ENCODE measurements at places on chromosomes 16 and 17. TPM values are rescaled to one million over a fixed set of nuclear protein-coding genes. Genes with fewer than 3 reads are reported as not detected.

DNA sequence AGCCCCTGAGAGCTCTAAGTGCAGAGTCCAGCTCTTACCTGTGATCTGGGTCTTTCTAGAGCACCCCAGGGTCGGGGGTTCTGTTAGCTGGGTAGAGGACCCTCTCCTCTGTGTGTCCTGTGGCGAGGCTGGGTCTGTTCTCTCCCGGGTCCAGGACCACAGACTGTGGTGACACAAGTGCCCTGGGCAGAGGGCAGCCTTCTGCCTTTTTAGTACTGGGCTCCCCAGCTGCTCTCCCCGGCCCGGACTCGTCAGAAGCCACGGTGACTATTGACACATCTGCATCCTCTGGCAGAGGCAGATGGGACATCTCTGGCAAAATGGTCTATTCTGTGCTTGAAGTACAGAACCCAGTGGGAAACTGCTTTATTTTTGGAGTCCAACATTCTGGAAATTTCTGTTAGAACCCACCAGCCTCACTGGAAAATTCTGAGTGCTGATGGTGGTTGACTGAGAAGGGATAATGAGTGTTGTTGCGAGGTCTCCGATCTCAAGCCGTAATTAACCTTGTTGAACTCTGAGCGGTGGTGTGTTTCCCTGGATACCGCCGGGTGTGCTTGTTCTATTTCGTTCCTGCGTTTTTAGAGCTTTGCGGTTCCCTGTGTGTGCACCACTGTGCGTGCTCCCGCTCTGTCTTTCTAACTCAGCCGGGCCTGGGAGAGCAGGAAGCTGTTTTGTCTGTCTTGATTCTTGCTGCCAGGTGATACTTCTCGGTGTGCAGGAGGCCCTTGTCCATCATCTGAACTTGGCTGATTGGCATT lies 26.0 kb upstream of the NUDT16L1 start:
- no peak for DNase-seq

GRCh38 chr16:16062023-16062937 lies 112.9 kb downstream of the ABCC1 start:
- no peak for DNase-seq

Gene PRRT2
- 7.7 TPM for total RNA-seq

DNA sequence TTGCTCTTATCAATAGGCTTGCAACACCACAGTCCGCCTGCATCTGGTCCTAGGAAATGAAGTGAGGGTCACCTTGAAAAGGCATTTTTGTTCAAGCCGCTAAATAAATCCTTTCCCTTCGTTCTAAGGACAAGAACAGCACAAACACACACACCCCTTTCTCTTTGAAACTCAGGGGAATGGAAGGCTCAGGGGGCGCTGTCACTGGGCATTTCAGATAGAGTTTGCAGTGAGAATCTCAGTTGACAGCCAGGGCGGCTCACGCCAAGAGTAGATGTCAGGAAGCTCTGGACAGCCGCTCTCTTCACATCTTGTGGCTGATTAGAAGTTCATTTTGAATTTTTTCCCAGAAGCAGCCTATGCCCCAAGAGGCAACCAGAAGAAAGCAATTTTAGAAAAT lies 39.8 kb downstream of the ABAT start:
- no peak for DNase-seq

Gene TMIGD1
- total RNA-seq: not detected

DNA sequence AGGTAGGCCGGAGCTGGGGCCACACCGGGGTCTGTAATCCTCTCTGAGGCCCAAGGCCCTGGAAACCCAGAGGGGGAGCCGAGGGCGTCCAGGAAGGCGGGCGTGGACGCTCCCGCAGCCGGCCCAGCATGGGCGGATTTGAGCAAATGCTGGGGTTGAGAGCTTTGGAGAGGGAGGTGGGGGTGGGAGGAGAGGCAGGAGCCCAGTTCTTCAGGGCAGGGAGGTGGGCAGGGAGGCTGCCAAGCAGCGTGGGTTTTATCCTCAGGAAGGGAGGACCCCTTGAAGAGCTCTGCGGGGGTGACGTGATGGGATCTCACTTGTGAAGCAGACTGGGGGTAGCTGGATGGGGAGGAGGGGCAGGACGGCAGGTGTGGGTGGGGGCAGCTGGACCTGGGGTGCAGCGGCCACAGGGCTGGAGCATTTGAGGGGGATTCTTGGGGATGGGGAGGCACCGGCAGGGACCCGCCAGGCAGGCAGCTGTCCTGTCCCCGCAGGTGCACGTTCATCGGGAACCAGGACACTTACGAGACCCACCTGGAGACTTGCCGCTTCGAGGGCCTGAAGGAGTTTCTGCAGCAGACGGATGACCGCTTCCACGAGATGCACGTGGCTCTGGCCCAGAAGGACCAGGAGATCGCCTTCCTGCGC lies 17.2 kb downstream of the TRAF7 start:
- DNase-seq: no peak

DNA sequence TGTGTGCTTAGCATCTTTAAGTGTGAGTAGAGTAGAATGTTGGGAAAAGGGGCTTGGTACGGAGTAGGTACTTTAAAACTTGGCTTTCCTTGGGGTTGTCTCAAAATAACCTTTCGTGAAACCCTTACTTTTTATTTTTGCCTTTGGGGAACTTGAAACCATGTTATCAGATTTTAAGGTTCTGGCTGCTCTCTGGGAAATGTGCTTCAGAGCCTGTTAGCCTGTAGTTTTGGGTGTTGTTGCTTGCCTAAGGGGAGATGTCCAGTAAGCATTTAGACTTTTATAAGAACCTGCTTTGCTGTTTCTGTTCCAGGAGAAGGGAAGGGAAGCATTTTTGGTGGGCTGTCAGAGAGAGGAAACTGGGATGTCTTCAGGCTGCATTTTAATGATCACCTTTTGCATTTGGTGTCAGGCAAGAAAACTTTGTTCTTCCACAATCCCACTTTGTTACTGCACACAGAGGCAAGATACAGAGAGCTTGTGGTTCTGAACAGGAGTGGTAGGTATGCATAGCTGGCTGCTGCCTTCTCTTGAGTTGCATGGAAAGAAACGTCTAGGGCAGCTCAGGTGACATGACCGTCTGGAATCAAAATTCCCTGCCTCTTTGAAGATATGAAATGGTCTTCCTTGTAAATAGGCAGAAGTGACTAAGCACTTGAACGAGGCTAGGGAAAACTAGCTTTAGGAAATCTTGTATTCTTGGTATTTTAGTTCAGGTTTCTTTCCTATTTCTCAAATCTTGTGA lies 1.7 kb downstream of the RABEP1 start:
- peak; percentile 22 for DNase-seq

DNA sequence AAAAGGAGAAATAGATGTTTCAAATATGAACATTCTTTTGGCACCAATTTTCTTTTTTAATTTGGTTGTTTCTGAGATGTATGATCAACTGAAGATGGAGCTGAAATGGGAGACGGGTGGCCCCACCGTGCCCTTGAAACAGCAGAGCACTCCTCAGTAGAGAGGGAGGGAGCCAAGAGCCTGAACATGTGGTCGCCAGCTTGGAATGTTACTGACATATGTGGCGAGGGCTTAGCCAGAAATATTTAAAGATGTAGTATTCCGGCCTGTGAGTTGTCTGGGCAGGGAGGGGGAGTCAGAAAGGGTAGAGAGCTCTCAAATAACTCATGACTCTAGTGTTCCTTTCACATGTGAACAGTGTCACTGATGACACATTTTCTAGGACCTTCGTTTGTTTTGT lies 13.3 kb upstream of the MRC2 start:
- DNase-seq: peak; percentile 86

GRCh38 chr16:3266873-3267537 lies 10.6 kb upstream of the MEFV start:
- DNase-seq: peak; percentile 76

GRCh38 chr17:9050801-9051401 lies 29.6 kb downstream of the NTN1 start:
- DNase-seq: no peak

Gene FBXO39
- total RNA-seq: 0.57 TPM

Gene PRDM7
- not detected for total RNA-seq

DNA sequence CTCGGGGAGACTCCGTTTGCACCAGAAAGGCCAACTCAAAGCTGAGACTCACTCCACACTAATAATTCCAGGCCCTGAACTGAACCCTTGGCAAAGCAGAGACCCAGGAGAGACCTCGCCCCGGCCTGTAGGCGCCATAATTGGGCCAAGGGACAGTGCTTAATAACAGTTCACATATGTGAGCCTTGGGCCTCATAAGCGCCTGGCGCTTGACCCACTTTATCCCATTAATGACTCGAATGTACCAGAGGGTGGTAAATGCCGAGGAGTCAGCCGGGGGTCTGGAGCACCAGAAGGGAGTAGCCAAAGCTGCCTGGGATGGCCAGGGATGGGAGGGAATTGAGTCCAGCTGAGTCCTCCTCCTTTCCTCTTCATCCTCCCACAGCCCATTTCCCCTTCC lies 24.6 kb downstream of the SLC6A4 start:
- no peak for DNase-seq

Gene HAP1
- under 0.01 TPM for total RNA-seq

- DNase-seq: peak; percentile 45
Measured at GRCh38 chr17:8121681-8122421, 2.1 kb downstream of the HES7 start.

DNA sequence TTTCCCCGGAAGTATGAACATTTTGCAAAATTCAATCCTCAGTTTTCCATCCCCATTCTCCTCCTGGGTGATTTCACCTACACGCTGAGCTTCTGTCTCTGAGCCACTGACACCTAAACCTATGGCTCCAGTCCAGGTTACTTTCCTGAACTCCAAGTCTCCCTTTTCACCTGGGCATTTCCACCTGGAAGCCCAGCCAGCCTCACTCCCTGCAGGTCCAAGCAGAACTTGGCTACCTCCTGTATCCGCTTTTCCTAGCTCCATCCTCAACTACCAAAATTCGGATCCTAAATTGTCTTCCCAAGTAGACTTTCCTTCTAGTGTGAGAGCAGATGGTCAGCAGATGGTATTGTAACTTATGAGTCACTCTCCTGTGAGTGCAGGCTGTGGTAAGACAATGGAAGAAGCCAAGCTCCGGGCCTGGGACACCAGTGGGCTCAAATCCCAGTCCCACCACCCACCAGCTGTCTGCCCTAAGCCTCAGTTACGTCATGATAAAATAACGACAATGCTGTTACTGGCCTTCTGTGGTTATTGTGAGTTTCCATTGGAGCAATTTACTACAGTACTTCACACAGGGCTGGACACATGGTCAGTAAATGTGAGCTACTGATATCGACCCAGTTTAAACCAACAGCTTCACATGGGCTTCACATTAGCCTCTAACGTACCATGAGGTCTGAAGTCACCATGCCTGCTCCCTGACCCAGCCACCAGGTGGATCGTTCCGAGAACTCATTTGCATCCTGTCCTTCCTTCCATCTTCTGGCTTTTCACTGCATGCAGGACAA lies 33.3 kb downstream of the PECAM1 start:
- peak; percentile 95 for DNase-seq

Gene CCT6B
- total RNA-seq: 12.0 TPM

DNA sequence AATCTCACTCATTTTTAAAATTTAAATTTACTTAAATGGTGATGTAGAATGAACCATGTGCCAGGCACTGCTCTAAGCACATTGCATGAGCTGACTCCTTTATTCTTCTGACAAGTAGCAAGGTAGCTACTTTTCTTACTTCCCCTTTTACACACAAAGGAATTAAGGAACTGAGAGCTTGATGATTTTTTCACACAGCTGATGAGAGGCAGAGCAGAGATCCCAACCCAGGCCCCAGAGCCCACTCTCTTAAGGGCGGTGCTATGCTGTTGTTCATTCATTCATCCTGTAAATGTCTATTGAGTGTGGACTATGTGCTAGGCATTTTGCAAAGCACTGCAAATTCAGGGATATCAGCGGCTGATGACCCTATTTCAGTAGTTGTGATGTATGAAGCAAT lies 17.9 kb downstream of the SEC14L5 start:
- DNase-seq: no peak

- DNase-seq: no peak
Measured at GRCh38 chr17:57544401-57544800, 200.7 kb downstream of the CCDC182 start.

GRCh38 chr17:14514973-14515372 lies 214.1 kb downstream of the HS3ST3B1 start:
- DNase-seq: peak; percentile 3

Gene CDH15
- total RNA-seq: not detected

Gene KRT14
- 0.82 TPM for total RNA-seq

GRCh38 chr17:39231591-39232551 lies 6.1 kb upstream of the STAC2 start:
- DNase-seq: peak; percentile 27

Gene UMOD
- total RNA-seq: not detected

- DNase-seq: no peak
Measured at GRCh38 chr17:59333836-59334235, 2.4 kb downstream of the YPEL2 start.

DNA sequence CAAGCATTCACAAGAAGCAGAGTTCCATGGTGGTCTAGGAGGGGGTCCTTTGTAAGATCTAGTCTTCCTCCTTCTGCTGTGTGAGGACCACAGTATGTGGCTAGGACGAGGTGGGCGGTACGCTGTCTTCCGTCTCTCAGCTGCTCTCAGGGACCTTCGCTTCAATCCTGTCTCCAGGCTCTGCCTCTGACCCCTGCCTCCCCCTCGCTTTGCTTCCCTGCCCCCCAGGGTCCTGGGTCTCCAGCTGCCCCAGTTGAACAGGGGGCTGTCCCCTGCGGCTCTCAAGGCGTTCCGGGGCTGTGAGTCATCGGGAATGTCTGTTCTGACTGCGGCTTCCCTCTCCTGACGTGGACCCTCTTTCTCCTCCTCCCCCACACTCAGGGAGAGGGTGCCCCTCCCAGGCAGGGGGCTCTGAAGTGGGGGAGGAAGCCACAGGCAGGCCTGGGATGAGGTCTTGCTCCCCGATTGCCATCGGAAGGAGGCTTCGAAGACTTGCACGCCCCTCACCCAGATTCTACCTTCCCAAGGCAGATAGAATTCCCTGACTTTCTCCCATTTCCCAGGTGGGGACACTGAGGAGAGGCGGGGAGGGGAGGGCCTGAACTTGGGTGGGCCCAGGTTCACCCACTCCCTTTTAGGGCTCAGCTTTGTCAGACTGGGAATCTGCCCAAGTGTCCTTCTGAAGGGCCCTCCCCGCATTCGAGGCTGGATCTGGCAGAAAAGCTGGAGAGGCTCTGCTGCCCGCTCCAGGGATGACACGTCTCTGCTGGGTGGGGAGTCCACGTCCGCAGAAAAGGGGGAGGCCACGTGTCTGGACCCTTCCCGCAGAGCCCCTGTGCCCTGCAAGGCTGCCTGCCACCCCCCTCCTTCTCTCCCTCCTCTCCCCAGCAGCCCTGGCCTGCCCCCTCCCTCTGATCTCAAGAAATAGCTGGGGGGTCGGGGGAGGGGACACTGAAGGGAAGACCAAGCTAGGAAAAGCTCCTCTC lies 9.1 kb upstream of the COL1A1 start:
- peak; percentile 98 for DNase-seq

DNA sequence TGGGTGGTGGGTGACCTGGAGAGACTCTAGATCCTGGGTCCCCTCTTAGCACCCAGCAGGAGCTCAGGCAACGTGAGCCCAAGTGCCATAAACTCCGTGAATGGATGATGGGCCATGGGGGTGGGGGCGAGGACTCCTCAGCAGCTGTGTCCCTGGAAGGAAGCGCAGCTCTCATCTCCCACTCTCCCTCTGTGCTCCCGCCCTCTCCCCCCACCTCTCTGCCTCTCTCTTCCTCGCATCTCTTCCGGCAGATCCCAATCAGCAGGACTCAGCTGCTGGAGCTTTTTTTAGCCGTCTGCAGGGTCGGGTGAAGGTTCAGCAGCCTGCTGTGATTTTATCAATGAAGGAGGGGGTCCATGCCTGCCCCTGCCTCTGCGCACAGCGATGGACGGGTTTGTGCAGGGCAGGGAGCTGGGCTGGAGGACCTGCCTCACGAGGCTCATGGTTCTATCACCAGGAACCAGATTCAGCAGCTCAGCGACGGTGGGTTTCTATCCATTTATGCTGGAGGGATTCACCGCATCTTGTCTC lies 8.3 kb downstream of the CCR7 start:
- DNase-seq: no peak

GRCh38 chr17:15451680-15452079 lies 15.7 kb downstream of the CDRT4 start:
- no peak for DNase-seq

- DNase-seq: no peak
Measured at GRCh38 chr17:74782571-74782970, 6.4 kb upstream of the NAT9 start.
